ENCODE measurements at places on chromosomes 2 and 18.
A peak's percentile ranks its signal among the peaks of the same experiment; 100 is the strongest.

GRCh38 chr2:20033322-20033721, 18.1 kb downstream of the LAPTM4A start:
- DNase-seq = no peak

DNA sequence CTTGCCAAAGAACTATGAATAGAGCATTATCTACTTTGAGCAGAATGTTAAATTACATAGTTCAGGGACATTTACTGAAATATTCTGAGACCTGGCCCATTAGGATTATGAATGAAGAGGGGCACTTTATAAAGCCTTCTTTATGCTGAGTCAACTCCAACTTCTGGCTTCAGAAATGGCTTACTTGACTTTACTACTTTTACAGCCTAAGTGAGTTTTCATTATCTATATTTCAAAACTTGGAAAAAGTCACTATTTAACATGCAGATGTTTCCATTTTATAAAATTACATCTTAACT, 37.7 kb downstream of the SESTD1 start:
- no peak for DNase-seq

DNA sequence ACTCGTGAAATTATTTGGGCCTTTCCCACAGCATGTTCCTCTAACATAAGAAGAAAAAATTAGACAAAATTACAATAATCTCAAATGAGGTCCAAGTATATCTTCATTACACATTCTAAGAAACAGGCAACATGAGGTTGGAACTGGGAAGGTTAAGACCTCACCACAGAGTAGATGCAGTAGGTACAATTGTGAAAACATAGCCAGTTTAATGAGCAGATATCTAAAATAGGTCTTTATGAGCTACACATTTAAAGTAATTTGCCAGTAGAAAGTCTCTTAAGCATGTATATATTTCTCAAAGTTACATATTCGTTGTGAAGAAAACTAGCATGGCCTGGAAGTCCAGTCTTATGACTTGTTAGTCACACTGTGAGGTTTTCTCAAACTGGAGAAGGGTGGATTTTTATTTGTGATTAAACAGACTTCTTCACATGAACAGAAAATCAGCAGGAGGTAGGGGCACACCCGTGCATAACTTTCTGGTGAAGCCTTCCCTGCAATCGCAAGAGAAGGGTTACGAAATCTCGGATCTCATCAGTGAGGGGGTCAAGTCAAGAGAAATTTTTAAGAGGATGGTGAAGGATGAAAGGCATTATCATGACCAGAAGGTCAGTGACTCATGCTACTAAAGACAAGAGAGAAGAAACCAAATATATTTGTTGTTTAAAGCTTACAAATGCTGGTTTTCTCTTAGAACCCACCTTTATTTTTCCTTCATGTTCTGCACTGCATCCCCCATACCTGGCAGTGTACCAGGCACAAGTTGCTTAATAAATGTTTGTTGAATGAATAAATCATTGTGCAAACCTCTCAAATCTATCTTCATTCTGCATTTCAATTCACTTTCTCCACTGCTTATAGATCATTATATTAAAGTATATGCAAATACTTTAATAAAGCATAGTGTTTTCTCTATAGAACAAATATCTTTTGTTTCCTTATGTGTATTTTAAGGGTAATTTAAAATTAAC, 5.1 kb upstream of the RAB27B start:
- no peak for DNase-seq

- no peak for DNase-seq
Measured at GRCh38 chr18:26483633-26484032, 64.7 kb downstream of the KCTD1 start.

GRCh38 chr2:147482111-147482895, 362.5 kb upstream of the ACVR2A start:
- DNase-seq = no peak

GRCh38 chr2:189960346-189960745, 102.2 kb downstream of the MSTN start:
- DNase-seq = no peak

- DNase-seq = no peak
Measured at GRCh38 chr2:16615687-16616615, 49.7 kb downstream of the CYRIA start.

GRCh38 chr2:209191139-209191538, 232.7 kb upstream of the MAP2 start:
- DNase-seq = no peak

DNA sequence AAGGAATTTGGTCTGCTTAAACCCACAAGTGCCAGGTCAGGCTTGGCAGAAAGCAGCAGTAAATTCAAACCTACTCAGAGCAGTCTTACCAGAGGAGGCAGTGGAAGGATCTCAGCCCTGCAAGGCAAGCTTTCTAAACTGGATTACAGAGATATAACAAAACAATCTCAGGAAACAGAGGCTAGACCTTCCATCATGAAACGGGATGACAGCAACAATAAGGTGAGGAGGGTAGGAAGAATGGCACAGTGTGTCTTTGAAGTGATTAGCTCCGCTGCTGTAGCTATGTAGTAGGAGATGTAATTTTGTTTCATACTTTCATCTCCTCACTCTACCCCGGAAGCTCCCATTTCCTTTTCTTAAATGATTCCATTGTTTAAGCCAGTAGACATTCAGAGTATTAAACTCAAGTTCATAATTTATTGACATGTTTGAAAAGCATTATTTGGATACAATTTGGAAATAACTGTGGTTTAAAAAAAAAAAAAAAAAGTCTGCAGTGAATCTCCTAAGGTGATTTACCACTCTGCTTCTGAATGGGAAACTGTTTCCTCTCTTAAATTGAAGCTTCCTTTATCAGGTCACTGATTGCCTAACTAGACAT, 29.4 kb upstream of the DYSF start:
- DNase-seq = no peak

DNA sequence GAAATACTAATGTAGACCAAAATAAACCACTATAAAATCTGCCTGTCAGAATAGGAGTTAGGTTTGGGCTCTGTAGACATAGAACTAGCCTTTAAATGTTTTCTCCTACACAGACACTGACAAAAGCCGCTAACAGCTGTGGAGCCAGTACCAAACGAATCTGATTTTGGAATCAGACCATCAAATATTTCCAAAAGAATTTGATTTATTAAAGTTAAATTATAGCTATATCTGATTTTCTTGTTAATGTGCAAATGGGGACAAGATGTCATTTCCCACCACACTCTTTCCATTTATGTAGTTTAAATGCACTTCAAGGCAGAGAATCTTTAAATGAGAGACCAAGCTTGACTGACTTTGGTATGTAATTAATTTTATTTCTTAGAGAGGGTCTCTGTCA, 343.4 kb upstream of the FIGN start:
- no peak for DNase-seq

DNA sequence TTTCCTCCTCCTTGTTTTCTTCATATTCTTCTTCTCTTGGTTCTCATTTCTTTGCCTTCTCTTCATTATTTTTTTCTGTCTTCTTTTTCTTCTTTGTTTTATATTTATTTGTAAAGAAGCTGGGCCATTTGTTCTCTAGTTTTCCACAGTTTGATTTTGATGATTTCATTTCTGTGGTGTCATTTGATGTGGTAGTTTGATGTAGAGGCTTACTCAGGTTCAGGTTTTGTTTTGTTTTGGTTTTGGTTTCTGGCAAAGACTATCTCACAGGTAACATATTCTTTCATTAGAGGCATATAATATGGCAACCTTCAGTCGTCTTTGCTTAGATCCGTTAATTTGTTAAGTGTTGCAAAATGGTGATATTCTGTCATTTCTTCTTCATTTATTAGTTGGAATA, 75.3 kb downstream of the BABAM2 start:
- DNase-seq = no peak

DNA sequence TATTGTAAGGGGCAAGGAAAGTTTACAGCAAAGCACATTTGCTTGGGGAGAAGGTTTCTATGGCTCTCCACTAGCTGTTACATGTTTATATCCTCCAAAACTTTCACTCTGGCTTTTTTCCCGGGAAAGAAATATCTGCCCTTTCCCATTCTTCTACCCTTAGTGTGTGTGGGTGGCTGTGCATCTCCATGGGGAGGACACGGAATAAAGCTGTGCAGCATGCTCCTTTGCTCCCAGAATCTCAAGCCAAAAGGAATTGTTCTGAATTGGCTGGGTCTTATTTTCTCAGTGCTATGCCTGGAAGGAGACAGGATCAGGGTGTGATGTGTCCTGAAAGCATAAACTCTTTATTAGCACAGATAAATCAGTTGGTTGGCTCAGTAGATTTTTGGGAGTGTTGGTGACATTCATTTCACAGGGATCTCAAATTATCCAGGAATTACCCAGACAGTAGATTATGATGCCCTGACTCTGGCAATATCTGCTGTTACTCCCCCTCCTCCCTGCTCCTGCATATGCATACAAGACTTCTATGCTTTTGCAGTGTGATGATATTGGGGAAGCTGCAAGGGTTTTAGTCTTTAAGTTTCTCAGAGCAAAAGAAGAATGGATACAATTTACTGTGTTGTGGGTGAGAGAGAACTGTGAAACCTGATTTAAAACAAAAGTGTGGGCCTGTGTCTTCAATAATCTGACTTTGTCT, 63.1 kb downstream of the PARD3B start:
- DNase-seq = no peak

DNA sequence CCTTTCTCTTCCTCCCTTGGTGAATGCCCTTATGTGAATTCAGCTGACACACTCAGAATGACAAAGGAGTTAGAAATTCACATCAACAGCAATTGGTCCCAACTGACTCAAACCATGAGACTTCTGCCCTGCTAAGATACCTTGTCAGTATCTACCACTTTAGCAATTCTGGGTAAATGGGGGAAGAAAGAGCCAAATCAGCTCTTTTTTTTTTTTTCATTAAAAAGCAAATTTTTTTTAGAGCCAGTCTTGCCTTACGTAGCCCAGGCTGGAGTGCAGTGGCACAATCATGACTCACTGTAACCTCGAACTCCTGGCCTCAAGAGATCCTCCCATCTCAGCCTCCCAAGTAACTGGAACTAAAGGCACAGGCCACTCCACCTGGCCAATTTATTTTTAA, 1.7 kb upstream of the PPP4R1 start:
- no peak for DNase-seq

- DNase-seq = no peak
Measured at GRCh38 chr2:212730994-212731393, 192.4 kb upstream of the ERBB4 start.

GRCh38 chr2:168793596-168793995, 8.8 kb upstream of the NOSTRIN start:
- no peak for DNase-seq

DNA sequence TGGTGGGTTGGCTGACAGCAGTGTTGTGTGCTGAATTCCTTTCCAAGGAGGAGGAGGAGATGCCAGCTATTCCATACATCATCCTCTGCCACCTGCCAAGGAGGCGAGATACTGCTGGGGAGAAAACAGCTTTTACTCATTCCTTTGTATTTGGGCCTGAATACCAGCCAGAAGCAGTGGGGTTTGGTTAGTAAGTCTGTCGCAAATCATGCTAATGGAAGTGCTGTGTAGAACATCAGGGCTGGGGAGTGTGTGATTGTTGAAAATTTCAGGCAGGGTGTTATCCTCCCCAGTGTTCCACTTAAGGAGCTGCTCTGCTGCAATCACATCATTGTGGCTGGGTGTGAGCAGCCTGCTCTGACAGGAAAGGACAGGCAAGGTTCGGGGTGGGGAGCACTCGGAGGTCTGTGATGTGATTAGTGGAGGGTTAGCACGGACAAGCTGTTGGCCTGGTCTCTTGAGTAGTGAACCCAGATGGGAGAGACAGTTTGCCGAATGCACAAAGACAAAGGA, 128.2 kb upstream of the DLX2 start:
- DNase-seq = no peak

DNA sequence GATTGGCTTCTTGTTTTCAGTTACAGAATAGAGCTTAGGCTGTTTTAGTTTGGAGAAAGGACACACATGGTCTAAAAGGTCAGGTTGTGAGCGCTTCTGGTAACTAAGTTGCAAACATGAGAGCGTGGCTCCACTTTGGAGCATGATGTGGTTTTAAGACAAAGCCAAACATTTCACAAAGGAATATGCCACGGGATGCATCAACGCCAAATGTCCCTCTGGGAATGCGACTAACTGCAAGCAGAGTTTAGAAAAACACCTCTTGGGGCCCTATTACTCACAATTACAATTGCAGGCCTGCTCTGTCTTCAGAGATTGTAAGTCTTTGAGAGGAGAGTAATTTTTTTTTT, 25.4 kb downstream of the MYO7B start:
- no peak for DNase-seq

DNA sequence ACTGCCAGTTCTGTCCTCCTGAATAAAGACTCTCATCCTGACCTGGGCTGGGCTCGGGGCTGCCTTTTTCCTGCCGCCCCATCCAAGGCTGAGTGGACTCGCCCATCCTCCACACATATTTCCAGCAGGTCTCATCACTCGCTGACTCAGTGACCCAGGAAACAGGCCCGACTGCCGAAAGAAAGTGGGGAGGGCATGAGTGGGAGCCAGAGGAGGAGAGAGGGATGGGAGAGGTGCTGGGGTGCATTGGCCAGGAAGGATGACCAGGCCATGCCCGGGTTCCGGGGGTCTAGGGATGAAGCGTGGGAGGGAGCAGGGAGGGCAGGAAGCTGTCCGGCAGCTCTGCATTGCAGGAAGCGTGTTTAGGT, 66.7 kb downstream of the TWIST2 start:
- no peak for DNase-seq

DNA sequence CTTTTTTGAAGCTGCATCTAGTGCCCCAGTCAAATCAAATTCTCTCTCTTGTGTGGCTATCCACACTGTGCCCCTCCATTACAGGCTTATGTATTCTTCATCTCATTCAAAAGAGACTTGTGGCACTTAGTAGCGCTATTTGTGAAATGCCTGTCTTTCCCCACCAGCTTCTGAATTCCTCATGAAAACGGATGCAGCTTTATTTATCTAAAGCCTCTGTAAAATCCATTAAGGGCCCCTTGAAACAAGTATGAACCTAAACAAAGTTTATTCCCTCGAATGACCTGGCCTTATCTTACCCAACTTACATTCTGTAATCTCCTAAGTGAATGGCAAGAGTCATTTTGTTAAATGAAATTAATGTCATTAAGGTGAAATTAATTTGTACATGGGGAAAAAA, 417.4 kb upstream of the PIK3C3 start:
- DNase-seq = no peak

- no peak for DNase-seq
Measured at GRCh38 chr2:162477011-162477410, 133.1 kb downstream of the GCA start.

- no peak for DNase-seq
Measured at GRCh38 chr18:56891116-56891515, 240.0 kb downstream of the WDR7 start.

DNA sequence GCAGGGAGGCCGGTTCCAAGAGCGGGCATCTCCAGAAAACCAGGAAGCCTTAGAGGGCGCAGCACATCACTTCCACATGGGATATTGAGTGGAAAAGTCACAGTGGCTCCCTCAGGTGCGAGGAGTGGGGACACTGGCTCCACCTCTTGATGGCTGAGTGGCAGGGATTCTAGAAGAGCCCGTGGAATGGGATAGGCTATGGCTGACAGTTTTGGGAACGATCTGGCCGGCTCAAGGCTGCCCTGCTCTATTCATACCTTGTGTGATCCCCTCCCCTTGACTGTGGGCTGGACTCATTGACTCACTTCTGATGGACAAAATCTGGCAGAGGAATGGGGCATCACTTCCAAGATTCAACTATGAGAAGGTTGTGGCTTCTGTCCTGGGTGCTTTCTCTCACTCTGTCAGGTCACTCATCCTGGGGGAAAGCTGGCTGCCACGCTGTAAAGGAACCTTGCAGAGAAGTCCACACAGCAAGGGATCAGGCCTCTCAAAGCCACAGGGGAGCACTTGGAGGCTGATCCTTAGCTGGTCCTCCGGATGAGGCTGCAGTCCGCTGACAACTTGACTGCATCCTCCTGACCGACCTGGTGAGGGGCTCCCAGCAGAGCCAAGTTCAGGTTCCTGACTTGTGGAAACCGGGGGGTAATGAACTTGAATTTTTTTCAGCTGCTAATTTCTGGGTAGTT, 46.7 kb upstream of the HS6ST1 start:
- no peak for DNase-seq

- DNase-seq = peak; percentile 46
Measured at GRCh38 chr2:176461098-176461808, 192.0 kb downstream of the MTX2 start.

Measured in fibroblast of skin of left biceps (primary cell).